ENCODE measurements at places on chromosomes 4 and X.

DNA sequence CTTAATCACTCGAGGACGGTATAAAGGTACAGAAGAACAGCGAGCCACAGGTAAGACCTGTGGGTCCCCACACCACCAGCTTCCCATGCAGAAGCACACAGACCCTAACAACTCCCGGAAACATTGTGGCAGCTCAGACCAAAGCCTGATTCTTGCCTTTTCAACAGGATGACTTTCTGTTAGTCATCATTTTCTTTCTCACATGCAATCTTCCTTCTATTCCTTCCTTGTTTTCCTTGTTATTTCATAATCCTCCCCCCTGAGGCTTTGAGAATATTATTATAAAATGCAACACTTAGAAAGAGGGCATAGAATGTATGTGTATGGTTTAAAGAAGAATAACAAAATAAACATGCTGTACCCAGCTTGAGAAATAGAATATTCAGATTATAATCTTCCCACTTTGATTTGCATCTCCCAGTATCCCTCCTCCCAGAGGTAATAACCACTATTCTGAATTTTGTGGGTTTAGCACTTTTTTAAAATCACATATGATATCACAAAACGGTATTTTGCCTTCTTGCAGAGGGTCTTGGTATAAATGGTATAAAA lies 100.9 kb downstream of the FHDC1 start:
- DNase-seq: no peak

GRCh38 chrX:5842601-5843000 lies 386.1 kb downstream of the NLGN4X start:
- no peak for DNase-seq

GRCh38 chr4:155008389-155008788 lies 200.0 kb upstream of the NPY2R start:
- DNase-seq: no peak

DNA sequence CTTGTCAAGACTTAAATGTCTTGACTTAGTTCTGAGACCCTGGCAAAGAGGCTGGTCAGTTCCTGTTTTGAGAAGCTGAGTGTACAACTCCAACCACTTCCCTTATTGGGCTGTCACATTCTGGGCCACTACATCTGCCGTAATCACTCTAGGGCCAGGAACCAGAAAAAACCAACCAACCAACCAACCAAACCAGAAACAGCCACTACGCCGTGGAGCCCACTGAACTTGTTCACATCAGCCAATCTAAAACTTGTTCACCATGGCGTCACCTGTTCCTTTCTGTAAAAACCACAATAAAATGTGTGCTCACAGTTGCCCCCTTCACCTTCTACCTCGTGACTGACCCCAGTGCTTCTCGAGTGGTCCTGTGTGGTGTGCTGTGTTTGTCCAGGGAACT lies 107.3 kb downstream of the JADE1 start:
- no peak for DNase-seq

- no peak for DNase-seq
These were observed 43.5 kb upstream of the SERTM2 start for GRCh38 chrX:111467896-111468295.

GRCh38 chr4:3422808-3423297 lies 18.9 kb upstream of the HGFAC start:
- DNase-seq: no peak

- DNase-seq: peak; percentile 0
These were observed 25.6 kb downstream of the ZRSR2 start for GRCh38 chrX:15815779-15816437.

DNA sequence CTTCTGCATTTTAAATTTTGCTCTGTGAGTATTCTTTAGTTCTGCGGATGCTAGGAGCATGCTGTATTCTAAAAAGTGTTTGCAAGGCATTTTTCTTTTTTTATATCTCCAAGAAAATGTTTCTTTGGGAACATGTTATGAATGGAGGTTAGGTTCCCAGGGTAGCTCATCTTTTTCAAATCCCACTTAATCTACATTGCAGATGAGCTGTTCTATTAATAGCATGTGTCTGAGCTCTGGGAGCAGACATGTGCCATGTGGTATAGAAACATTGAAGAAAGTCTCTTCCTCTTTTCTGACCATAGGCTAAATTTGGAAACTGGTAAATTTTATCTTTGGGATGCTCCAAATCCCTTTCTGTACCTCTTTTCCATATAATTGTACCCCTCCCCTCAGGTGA lies 23.2 kb downstream of the DIAPH2 start:
- DNase-seq: no peak

DNA sequence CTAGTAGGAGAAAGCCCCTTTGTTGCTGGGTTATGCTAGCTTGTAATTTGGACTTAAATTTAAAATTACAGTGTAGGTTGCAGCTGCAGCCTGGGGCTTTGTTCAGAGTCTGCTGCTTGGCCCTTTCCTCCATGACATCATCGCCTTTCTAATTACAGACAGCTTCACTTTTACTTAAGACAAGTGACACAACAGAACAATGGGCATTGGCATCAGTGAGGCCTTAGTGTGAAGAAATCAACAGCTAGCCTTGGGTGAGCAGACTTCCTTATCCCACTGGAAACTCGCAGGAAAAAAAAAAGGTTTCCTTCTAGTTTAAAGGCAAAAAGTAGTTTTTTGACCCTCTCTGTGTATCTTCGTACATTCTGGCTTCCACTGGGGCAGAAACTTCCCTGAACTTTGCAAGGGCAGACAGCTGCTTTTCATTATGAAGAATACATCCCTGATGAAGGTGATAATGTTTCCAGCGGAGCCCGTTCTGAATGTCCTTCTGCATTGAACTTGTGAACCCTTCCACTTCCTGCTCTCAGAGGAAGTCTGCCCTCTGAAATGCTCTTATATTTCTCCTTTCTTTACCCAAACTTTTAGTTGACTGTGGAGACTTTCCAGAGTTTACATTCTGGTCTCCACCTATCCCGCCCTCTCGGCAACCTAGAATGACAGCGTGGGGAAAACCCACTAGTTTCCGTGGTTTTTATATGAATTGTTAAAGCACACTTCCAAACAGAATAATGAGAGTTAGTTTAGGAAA lies 123.2 kb upstream of the FAM9C start:
- DNase-seq: no peak

DNA sequence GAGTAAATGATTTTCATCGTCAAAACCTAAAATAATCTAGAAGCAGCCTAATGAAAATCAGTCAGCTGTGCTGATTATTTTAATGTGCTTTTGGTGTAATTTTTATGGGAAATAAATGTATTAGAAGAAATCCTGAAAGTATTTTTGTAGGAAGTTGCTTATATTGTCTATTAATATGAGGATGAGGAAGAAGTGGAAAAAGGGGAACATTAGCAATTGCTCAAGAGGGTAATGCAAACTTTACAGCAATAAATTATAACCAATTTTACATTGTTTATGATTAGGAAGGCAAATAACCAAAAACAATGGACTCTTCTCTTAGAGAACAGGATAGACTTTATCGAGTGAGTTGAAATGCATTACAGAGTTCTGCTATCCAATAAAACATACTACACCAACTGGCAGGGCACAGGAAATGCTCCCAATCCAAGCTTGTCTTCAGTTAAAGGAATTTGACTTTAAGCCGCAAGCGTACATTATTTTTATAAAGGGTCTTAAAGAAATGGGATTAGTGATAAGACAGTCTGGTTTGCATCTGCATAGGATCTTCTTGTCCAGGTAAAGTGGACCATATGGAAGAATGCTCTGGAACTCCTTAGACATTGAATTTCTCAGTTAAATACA lies 374.8 kb downstream of the PDGFC start:
- no peak for DNase-seq

DNA sequence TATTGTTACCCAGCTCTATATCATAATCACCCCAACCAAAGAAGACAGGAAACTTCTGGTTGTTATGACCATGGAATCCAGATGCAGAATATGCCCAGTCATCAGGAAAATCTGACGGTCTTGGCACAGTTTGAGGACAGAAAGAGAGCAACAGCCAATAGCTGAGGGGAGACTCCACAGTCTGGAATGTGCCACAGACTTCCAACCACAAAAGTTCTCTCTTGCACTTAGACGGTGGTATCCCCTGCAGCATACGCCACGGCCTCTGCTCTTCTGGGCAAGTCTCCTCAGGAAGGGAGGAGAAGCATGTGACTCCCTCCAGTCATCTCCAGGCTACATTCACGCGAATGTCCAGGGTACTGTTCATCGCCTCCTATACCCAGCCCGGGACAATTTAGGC lies 18.4 kb downstream of the ZNF827 start:
- no peak for DNase-seq

DNA sequence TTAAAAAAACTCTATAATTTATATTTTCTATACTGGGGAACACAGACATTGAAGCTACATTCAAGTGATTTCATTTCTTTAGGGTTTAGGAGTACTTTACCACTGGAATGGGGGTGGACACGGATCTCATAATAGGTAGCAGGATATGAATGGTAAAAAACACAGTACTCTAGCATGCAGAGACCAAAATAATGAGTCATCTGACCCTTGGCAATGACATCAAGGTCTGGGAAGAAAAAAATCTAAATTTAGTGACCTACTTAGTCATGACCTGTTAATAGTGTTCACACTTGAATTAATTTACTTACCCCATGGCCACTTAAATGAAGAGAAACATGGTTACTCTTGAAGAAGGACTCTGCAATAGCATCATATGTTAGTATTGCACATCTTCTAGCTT lies 187.9 kb downstream of the EPHA5 start:
- DNase-seq: no peak

DNA sequence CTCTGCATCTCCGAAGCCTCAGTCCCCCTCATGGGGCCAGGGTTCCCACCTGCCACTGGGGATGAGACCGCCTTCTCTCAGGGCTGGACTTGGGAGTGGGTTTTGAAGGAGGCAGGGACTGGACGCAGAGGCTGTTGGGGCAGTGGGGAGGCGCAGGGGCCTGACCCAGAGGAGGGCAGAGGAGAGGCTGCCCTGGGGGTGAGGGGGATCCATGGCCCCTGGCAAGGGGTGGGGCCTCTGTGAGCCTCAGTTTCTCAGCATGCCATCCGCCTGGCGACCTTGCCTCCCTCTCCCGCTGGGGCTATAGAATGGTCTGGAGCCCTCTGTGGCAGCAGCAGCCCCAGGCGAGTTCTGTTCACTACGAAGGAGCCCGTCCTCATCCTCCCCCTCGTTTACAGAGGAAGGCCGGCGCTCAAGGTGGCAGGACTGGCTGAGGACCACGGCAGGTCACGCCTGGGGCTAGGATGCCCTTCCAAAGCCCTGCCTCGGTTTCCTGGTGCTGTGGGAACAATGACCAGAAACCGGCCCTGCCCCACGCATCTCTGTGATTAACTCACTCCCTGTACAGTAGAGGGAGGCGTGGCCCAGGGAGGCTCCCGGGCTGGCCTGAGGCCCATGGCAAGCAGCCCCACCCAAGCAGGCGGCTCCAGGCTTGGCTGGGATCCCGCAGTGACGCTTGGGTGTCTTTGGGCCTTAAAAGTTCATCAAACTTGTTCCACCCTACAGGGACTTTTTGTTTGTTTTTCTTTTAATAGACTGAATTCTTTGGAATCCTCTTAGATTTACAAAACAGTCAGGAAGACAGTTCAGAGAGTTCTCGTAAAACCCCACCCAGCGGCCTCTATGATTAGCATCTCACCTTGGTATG lies 16.0 kb upstream of the SH3TC1 start:
- DNase-seq: no peak

DNA sequence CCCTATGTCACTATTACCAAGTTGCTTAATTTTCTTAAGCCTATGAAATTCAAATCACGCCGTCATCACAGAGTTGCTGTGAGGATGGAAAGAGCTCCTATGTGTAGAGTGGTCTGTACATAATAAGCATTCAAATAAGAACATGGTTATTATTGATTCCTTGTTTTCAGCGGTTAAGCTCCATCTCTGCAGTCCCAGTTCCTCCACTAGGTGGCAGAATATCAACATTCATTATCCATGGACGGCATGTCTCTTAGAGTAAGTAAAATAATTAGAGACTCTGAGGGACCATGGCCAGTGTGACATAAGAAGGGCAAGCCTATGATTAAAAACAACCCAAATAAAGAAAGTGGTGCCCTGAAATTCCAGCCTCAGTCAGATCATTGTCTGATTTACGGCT lies 132.5 kb upstream of the NHS start:
- no peak for DNase-seq

GRCh38 chr4:147678796-147679549 lies 5.0 kb downstream of the PRMT9 start:
- DNase-seq: no peak

- no peak for DNase-seq
These were observed 72.2 kb downstream of the BLTP1 start for GRCh38 chr4:122224348-122224747.

DNA sequence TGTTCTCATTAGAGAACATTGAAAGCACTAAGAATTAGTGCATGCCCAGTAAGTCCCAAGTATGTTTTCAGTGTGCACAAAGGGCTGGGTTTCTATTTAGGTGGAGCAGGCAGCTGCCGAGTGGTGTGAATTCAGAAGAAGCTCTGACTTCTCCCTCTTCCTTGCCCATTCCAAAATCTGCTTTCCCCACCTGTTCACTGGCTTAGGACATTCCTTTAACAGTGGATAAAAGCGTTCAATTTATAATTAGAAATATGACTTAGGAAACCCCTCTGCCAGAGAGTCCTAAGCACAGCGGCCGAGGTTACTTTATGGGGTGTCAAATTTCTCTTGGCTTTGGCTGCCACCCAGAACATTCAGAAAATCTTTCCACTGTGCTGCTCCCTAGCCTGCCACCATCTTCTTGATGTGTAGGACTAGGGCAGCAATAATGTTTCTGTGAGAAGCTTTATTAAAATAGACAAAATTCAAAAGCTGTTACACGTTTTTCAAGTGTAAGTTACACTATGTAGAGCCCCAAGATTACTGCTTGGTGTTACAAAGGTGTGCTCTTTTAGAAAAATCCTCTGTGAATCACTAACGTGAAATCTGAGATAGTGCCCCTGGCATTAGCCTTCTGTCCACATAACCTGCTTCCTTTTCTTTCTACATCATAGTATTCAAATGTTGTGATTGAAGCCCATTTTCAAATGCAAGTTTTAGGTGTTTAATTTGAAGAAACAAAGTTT lies 191.6 kb upstream of the ANKRD50 start:
- DNase-seq: no peak

DNA sequence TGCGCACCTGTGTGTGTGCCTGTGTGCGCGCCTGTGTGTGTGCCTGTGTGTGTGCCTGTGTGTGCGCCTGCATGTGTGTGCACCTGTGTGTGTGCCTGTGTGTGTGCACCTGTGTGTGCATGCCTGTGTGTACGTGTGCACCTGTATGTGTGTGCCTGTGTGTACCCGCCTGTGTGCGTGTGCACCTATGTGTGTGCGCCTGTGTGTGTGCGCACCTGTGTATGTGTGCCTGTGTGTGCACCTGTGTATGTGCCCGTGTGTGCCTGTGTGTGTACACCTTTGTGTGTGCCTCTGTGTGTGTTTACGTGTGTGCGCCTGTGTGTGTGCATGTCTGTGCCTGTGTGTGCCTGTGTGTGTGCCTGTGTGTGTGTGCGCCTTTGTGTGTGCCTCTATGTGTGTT lies 33.5 kb downstream of the ZFP42 start:
- DNase-seq: no peak

GRCh38 chr4:54657551-54658251 lies at the start of gene KIT:
Gene KIT, plus strand, starts transcription at chr4:54657957. Its CDS starts 58 bp downstream, at chr4:54658015.
- no peak for DNase-seq

Data from effector memory CD4-positive, alpha-beta T cell (primary cell).